Calu3 (cell line): ENCODE measurements at places on chromosomes 2 and 18. TPM values are rescaled to one million over a fixed set of nuclear protein-coding genes. Genes with fewer than 3 reads are reported as not detected.

TCF7L1 gene
- total RNA-seq: 2.9 and 3.0 TPM in 2 replicates

KCNG2 gene
- not detected in 2 replicates for total RNA-seq

ANKMY1 gene
- 34.9 and 38.2 TPM in 2 replicates for total RNA-seq

GRCh38 chr2:214193943-214194342 is 216.9 kb upstream of the VWC2L start:
- no peaks in the 10 kb centered on the region for H3K27me3 ChIP-seq
- no peak overlapping the region for H3K27ac ChIP-seq
- H3K36me3 ChIP-seq: no peaks in the 10 kb centered on the region
- no peaks in the 10 kb centered on the region for H3K4me1 ChIP-seq

- H3K4me3 ChIP-seq: no peak overlapping the region
- peaks cover 14% of the 10 kb centered on the region for H3K27me3 ChIP-seq
- DNase-seq: peak; percentile 28
- peaks cover 37% of the 10 kb centered on the region for H3K4me1 ChIP-seq
- H3K27ac ChIP-seq: peak overlapping the region; percentile 28
- peaks cover 12% of the 10 kb centered on the region for H3K36me3 ChIP-seq
These were observed 21.2 kb downstream of the DYNAP start for GRCh38 chr18:54612237-54612636.

DNA sequence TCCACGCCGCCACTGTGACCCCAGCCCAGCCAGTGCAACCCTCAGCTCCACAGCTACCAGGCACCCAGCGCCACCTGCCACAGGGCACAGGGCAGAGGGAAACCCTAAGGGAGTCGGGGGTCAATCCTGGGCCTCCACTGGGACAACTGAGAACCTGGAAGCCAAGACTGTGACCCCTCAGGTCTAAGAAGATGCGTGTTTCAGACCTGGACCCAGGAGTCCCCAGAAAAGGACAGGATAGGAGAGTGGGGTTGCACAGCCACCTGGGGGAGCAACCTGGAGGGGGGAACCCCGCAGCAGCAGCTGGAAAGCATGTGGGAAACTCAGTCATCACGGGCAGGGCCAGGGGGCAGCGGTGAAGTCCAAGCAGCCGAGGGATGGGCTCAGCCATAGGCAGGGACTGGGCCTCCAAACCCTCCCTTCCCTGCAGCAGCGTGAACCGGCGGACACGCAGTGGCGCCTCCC is 4.1 kb downstream of the ESPNL start:
- no peak overlapping the region for H3K27ac ChIP-seq
- DNase-seq: no peak
- H3K27me3 ChIP-seq: peaks cover 35% of the 10 kb centered on the region
- H3K36me3 ChIP-seq: no peaks in the 10 kb centered on the region
- no peaks in the 10 kb centered on the region for H3K4me1 ChIP-seq
